SK-N-SH treated with all-trans-retinoic acid at 6 μM for 48 hours (cell line): ENCODE measurements at places on chromosomes 12 and 14.

GRCh38 chr14:95895720-95896119, 19.1 kb downstream of the TUNAR start:
- ATAC-seq, result peak; percentile 63

GRCh38 chr14:87940382-87940781, 52.6 kb downstream of the GALC start:
- no peak for ATAC-seq

DNA sequence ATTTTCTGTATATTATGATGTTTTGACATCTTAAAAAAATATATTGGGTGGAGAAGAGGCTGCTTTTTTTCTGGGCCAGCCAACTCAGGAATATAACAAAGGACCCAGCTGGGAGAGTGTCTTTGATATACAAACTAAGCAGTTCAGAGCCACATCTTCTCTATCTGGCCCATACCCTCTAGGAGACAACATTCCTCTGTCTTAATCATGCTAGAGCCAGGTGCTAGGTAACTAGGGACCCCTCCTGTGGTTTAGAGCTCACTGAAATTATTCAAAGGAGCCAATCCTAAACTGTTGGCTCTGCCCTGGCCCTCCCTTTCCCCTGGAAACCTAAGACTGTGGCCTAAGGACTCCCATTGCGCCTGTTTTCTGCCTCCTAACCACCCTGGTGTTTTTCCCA, 193.1 kb upstream of the DIO2 start:
- no peak for ATAC-seq

- ATAC-seq, result peak; percentile 62
Measured at GRCh38 chr14:51962711-51963110, 26.6 kb upstream of the RTRAF start.

DNA sequence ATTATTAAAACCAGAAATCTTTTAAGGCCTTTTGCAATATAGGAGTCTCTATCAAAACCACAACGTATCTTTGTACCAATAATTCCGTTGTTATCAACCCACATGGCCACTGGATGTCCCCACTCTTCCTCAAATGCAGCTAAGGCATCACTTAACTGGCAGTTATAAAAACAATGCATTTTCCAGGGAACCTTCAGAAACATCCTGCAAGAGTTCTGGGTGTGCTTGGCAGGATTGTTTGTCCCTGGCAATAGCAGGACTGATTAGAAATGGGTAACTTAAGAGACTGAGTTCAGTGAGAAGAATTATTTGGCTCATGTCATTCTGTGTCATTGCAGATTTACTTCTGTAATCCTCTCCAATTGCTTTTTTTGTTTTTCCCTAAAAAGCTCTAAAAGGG, 112.0 kb downstream of the SLC15A5 start:
- peak; percentile 68 for ATAC-seq

DNA sequence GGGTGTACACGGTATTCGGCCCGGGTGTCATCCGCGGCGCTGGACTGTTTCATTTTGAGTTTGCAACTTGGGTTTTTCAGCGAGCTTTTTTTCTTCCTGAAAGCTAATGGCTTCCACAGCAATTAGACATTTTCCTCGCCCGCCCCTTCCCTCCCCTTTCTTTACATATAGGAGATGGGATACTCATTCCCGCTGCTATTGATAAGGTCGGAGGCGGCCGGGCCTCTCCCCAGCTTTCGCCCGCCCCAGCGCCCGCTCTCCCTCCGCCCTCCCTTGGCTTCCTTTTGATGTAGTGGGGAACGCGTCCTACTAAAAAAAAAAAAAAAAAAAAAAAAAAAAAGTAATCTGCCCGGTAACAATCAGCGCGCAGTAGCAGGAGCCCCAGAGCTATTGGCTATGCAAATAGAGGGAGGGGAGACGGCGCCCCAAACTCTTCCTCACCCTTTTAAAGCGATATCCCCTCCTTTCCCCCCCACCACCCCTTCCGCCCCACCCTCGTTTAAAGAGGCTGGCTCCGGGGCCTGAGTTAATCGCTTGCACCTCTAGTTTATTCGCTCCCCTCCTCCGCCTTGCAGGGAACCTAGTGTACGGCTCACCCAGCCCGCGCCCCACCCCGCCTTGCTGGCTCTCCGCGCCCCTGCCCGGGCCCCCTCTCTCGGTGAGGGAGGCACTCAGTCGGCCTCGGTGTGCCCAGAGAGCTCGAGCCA, 1.7 kb upstream of the CCND2 start:
- ATAC-seq, result peak; percentile 50

- no peak for ATAC-seq
Measured at GRCh38 chr12:49707812-49708147, 575 bp upstream of the FMNL3 start.

GRCh38 chr12:113469224-113469948, 2.3 kb downstream of the LHX5 start:
- no peak for ATAC-seq

GRCh38 chr12:26520869-26521268, 312.1 kb downstream of the ITPR2 start:
- ATAC-seq, result no peak

- ATAC-seq, result no peak
Measured at GRCh38 chr12:92506891-92507290, 195.9 kb upstream of the PLEKHG7 start.

DNA sequence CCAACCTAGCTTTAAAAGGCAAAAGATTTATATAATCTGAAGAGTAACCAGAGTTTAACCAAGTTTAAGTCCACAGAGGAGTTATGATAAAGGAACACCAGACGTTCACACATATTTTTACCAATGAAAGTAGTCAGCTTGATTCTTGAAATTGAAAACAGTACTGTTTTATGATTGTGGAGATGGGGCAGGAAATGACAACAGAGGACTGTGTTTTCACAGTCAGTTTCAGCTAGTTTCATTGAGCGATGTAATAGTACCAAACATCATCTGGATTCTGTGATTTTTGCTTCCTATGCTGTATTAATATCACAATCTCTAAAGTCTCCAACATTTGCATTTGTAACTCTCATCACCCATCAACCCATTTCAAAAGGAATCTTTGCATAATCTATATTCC, 34.2 kb upstream of the SLC6A15 start:
- ATAC-seq, result no peak

DNA sequence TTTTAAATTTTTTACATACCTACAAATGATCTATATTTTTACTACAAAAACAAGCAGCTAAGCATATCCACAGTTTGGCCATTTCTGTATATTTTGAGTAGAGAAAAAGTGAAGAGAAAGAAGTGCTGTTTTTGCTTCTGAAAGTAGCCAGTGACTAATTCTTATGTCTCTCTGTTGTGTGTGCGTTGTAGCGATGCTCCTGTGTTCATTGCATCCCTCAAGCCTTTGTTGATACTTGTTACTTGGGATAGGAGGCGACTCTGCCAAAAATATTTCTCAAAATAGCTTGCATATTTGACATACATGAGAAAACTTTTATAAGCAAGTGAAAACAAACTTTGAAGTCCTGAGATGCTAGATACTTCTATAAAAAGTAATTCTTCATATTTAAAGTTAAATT, 714.1 kb downstream of the FSCB start:
- ATAC-seq, result no peak

DNA sequence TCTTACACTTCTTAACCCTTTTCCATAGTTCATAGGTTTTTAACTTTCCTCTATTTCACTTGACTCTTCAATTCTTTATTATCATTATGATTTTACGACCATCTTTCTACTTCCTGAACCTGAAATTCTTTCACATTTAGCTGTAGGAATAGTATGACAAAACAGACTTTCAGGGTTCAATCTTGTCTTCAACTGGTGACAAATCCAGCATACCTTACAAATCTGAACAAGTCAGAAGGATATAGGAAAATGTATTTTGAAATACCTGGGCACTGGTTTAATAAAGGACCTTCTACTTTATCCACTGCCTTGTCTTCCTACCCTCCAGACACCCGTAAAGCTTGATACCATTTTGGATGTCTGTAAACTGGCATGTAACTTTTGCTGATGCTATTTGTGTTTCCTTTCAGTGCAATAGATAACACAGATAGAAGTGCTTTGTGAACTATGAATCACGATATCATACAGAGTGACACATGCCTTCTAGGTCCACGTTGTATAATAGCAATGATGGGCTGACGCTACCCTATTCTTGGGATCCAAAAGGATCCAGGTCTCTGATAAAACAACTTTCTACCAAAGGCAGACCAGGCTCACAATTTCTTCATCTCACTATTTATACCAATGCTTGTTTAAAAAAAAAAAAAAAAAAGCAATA, 77.4 kb upstream of the SAV1 start:
- ATAC-seq, result no peak

- ATAC-seq, result no peak
Measured at GRCh38 chr14:73616831-73617230, 4.5 kb downstream of the ACOT6 start.

DNA sequence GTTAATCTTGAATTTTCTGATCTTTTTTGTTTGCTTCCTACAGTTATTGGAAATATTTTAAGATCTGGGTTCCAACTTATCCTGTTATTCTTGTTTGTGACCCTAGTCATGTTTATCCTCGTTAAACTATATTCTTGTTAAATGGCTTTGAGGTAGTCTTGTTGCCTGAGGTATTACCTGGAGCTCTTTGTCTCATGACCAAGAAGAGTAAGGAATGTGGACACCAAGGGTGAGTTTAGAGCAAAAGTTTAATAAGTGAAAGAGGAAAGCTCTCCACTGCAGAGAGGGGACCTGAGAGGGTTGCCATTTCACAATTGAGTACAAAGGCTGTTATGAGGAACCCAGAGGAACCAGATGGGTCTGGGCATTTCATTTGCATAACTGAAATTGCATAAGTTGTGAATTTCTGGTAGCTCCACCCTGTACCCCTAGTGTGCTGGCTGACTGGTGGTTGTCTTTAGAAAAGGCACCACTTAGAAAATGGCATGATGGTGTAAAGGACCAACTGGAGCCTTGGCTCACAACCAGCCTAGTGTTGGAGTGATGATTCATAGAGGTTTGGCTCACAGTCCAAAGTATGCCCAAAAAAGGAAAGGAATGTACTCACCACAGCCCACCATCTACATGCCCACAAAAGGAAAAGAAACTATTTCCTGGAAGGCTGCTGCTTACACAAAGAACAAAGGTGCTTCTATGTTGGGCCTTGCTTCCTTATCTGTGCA, 36.7 kb upstream of the RESF1 start:
- ATAC-seq, result no peak

- no peak for ATAC-seq
Measured at GRCh38 chr12:97404093-97404492, 58.5 kb upstream of the RMST start.

- no peak for ATAC-seq
Measured at GRCh38 chr14:37658156-37658555, 62.7 kb downstream of the TTC6 start.

GRCh38 chr12:83960767-83961166, 951.8 kb downstream of the SLC6A15 start:
- ATAC-seq, result no peak

DNA sequence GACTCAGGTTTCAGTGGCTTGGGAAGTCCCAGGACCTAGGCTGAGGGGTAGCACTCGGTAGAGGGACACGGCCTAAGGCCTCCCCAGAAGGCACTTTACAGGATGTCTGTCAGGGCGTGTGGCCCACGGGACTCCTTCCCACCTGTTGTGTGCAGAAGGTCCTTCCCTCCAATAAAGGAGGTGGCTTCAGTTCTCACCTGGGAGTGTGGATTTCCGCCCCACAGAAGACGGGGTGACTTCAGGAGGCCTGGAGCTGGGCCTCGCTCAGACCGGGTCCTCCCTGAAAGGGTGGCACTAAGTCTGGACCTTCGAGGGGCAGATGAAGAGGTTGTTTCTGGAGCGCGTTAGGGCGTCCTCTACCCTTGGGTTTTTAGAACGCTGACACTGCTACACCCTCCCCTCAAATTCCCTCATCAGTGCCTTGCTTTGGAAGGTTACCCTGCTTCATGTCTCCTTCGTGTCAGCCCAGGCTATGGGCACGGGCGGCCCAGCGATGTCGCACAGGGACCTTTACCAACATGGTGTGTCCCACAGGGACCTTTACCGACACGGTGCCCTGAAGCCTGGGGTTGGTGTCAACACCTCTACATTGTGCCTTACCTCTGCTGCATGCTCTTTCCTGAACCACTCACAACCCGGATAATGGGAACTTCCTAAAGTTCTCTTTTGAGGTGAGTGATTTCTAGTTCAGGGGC, 7.1 kb downstream of the SLC6A12 start:
- no peak for ATAC-seq

DNA sequence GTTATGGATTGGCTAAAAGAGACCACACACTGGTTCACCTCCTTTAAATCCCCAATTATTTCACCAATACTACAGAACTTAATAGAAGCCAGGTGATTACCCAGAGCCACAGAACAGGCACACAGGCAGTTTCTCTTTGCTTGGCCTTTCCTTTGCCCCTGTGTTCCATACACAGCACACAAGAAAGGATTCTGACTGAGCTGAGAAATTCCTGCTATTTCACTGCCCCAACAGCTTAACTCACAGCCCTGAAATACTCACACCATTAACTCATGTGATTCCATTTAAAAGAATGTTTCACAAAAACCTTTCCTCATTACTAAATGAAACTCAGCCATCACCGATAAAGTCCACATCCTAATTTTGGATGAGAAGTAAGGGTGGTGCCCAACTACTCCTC, 133.6 kb downstream of the MED13L start:
- peak; percentile 81 for ATAC-seq

DNA sequence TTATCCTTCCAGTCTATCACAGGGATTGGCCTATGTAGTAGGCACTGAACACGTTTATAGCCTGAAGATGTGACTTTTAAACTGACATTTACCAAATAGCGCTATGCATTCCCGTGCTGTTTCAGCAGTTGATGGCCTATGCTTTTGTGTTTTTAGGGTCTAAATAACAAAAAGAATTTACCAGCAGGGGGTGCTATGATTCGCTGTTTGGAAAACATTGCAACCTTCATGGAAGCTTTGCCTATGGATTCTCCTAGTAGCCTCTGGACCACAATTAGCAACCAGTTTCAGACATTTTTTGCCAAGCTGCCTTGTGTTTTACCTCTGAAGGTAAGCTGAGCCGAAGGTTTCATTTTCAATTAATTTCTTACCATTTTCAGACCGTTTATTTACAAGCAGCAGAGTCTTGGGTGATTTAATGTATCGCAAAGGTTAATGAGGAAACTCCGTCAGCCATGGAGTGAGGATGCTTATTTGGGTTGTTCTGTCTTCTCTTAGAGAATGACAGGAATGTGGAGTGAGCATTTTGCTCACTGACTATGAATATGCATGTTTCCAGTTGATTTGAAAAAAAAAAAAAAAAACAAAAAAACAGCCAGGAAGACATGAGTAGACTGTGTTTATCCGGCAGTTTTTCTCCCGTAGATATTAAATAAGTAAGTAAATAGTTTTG, 133.1 kb downstream of the PRIMA1 start:
- ATAC-seq, result no peak

DNA sequence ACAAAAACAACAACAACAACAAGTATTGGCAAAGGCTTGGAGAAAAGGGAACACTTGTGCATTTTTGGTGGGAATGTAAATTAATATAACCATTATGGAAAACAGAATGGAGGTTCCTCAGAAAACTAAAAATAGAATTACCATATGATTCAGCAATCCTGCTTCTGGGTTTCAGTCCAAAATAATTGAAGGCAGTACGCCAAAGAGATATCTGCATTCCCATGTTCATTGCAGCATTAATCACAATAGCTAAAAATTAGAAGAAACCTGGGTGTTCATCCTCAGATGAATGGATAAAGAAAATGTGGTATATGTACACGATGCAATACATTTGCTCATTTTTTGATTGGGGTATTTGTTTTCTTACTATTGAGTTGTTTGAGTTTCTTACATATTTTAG, 813.0 kb downstream of the NRXN3 start:
- no peak for ATAC-seq

- peak; percentile 86 for ATAC-seq
Measured at GRCh38 chr14:76337635-76338545, 38.0 kb upstream of the ESRRB start.
